ENCODE measurements at places on chromosomes 6 and 20.

DNA sequence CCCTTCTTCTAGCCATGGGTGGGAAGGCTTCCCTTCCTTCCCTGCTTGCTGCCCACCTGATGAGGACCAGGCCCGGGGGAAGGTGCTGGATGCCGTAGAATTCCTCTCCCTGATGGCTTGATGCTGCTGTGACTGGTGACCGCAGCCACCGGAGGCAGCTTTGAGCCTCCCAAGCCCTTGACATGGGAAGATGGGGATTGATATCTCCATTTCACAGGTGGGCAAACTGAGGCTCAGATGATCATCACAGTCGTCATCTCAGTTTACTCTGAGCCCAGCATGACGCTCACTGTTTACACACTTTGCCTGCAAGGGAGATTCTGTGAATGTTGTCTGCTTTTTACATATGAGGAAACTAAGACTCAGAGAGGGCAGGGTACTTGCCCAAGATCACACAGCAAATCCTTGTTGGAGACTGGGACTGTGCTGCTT is 43.9 kb downstream of the SRC start:
- DNase-seq, result no peak

- DNase-seq, result no peak
Observed at GRCh38 chr6:98529364-98529763, 305.0 kb upstream of the POU3F2 start.

- no peak for DNase-seq
Observed at GRCh38 chr6:150315626-150316025, 53.2 kb upstream of the IYD start.

- no peak for DNase-seq
Observed at GRCh38 chr6:159951772-159952171, 17.1 kb upstream of the IGF2R start.

- DNase-seq, result peak; percentile 62
Observed at GRCh38 chr20:17873410-17874270, 95.0 kb downstream of the SNX5 start.

DNA sequence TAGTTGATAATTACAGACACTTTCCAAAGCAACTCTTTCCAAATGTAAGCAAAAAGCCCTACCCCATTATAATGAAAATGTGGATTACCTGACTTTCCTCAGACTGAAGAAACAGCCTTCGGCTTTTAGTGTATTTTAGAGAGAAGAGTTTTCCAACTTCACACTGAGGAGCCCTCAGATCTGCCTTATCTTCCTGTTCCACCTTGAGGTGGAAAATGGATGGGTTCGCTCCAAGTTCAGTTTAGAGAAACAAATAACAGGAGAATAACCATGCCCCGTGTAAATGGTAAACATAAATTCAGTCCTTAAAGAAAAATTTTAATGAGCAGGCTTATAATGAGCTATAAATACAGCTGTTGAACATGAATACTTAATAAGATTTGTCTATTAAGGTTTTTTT is 21.1 kb upstream of the MTHFD1L start:
- no peak for DNase-seq

- no peak for DNase-seq
Observed at GRCh38 chr6:157287247-157287850, 36.0 kb downstream of the TMEM242 start.

GRCh38 chr6:168289571-168289962 is 30.0 kb downstream of the DACT2 start:
- DNase-seq, result no peak

Measured in SW480 (cell line).